ENCODE measurements at places on chromosomes 3 and 15.

DNA sequence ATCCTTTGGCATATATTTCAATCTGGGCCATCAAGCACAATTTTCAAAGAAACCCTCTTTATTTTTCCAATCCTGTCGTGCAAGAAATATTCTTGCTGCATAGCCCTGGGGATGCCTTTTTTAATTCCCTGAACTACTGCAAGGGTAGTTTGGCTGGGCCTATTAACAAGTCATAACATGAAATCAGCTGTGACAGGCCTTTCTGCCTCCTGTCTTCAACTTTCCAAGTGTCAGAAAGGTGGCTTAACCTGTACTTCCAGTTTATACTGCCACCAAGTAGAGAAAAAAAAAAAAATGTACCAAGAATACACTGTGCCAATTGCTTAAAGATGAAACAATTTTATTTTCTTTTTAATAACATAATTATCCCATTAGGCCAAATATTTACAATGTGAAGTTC is 32.4 kb upstream of the SPPL2A start:
- no peak for DNase-seq

DNA sequence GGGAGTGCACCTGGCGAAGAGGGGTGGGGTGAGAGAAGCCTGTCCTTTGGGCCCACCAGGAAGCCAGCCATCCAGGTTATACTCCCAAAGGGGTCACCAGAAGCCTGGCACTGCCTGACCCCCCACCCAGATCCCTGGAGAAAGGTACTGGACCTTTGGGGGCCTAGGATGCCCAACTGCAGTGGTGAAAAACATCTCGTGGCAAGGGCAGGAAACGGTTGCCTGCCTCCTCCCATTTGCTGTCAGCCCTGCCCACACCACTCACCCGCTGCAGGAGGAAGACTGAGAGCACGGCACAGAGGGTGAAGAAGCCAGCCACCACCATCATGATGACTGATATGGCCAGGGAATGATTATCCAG is 2.2 kb upstream of the ULK3 start:
- peak; percentile 67 for DNase-seq

DNA sequence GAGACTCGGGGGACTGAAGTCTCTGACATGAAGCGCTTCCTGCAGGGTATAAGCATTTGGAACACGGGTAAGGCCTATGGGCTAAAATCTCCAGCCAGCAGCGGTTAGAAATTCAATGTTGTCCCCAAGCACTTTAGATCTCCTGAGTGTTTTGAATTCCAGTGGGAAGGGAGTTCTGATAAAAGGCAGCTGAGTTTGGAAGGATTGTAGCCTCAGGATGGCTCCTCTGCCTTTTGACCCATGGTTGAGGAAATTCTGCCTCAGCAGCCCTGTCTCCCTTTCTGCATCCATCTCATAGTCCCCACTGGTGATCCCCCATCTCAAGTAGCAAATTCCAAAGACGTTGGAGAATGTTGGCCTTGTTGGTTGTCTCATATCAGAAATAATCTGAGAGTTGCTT is 24.2 kb upstream of the HACD2 start:
- no peak for DNase-seq

DNA sequence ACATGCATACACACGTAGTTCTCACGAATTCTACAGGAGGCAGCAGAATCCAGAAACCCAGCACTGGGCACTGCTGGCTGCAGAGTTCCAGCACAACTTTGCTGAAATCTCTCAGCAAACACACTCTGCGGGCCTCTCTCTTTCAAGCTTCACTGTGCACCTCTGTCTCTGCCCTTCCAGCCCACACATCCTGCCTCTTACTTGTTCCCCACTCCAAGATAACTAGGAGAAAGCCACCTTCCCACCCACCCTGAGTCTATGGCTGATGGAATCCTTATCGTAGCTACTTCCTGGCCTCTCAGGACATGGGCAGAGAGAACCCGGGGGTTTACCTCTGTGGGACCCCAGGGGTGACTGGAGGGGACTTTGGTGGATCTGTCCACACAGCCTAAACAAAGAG is 11.9 kb downstream of the ANP32A start:
- no peak for DNase-seq

- no peak for DNase-seq
Observed at GRCh38 chr3:38966811-38967692, 84.7 kb downstream of the SCN11A start.

DNA sequence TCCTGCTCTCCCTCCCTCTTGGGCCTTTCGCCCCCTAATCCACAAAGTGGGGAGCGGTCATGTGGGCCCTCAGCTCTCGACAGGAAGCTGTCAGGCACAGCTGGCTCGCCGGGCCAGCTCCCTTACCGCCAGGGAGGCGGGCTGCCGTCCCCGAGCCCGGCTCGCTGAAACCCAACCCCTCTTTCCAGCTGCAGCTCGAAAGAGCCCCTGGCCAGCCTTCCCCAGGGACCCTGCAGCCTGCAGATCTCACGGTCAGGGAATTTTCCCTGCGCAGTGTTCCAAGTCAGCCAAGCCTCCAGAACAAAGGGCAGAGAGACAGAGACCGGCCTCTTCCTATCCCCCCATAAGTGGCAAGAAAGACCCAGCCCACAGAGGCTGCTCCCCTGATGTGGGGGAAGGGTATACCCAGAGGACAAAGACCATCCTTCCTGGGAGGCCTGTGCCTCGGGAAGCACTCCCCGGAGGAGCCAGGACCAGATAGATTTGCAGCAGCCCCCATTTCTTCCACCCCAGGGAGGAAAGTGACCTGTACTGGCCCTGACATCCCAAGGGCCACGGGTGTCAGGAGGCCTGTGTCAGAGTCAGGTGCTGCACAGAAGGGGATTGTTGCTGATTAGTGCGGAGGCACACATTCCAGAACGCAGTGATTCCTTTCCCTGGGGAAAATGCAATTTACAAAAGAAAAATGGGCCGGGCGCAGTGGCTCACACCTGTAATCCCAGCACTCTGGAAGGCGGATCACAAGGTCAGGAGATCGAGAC is 32.6 kb downstream of the MAGEF1 start:
- no peak for DNase-seq

- no peak for DNase-seq
Observed at GRCh38 chr3:136606990-136607389, 145.2 kb downstream of the STAG1 start.

DNA sequence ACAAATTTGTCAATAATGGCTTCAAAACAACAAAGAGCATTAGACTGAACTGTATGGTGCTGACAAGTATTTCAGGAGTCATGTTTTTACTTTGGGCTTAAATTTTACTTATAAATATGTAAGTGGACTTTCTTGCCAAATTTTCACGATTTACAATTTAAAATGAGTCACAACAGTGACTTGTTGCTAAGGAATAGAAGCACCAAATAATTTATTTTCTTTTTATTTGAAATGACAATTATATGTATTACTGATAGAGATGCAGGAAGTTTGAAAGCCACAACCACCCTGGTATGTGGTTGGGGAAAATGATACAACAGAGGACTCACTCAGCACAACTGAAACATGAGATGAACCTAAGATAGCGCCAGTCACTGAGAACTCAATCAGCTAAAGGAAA is 90.3 kb downstream of the FMN1 start:
- DNase-seq: no peak

DNA sequence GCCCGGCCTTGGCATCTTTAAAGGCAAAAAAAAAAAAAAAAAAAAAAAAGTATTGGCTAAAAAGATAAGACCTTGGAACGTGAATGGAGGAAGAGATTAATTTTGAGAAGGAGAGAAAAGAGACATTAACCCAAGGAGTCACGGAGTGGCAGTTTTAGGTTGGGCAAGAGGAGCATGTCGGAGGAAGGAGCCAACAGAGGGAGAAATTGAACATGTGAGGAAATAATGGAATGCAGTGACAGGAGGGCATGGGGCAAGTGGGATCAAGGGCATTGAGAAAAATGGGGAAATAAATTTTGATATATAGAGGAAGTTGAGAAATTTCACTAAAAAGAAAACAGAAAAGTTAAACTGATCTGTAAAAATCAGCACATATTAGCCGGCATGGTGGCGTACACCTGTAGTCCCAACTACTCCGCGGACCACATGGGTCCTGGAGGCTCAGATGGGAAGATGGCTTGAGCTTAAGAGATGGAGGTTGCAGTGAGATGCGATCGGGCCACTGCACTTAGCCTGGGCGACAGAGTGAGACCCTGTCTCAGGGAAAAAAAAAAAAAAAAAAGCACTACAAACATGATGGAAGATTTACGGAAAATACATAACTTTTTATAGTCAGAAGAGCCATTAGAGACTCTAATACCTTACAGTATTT is 1.2 kb downstream of the HAUS2 start:
- no peak for DNase-seq

DNA sequence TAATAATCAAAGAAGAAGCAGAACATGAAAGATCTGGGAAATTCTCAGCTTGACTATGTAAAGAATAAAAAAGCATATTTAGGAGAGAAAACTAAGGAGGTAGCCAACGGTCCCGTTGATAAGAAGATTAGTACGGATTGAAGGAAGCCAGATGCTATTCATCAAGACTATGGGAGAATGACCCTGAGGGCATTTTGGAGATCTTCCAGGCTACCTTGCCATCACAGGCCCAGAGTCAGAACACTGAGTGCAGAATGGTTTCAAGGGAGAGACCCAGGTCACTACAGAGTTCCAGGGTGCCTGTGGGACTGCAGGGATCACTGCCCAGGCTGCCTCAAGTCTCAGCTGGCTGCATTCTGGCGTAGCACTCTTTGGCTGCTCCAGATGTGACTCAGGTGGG is 752.9 kb upstream of the ARPP21 start:
- no peak for DNase-seq

DNA sequence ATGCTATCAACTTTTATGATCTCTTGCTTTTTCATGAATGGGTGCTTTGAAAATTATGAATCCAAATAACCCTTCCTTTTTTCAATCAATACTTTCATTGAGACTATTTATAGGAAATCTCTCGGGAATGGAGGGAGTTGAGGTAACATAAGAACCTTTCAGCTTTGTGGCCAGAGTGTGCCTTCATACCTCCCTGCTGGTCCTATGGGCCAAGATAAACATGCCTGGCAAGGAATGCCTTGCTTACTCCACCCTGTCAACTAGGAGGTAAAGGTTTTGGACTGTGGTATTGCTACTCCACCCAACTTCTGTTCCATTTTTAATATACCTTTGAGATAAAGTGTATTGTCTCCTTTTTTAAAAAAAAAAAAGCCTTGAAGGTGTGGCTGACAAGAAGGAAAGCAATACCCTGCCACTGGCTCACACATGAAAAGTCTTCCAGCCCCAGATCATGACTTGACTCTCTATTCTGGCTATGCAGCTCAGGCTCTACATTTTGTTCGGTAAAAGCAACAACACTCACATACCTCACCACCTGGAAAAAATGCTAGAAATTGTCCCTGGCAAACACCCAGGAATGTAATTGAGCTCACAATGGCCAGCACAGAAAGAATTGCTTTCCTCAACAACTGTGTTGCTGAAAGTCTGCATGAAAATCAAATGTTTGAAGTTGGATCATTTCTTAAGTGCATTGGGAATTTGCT is 35.8 kb downstream of the COL8A1 start:
- DNase-seq: no peak

DNA sequence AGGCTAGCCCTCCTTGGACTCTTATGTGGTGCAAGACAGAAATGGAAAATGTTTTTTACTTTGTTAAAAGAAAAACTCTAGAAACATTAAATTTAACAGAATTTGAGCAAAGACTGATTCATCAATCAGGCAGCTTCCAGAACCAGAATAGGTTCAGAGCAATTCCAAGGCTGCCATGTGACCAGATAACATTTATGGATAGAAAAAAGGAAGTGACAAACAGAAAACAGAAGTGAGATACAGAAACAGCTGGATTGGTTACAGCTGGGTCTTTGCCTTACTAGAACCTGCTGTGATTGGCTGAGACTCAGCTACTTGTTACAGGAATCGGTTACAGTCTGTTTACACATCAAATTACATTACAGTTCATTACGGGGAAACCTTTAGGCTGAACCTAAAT is 22.5 kb upstream of the OTOL1 start:
- DNase-seq: no peak

DNA sequence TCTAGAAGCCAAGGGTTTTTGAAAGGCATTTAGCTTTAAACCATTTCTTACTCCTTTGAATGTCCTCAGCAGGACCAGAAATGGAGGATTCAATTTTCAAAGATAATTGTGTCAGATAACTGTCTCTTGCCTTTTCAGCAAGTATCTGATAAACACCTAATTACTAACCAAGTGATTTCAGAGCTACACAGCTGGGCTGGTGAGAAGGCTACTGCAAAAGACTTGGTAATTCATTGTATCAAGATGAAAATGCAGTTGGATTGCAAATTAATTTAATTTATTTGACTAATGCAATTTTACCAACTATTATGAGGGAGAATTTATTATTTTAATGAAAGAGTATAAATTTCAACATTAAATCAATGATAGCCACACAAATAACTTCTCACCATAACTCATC is 165.4 kb downstream of the ROBO1 start:
- no peak for DNase-seq

GRCh38 chr15:75200765-75201615 is 692 bp upstream of the C15orf39 start:
- DNase-seq: peak; percentile 97

DNA sequence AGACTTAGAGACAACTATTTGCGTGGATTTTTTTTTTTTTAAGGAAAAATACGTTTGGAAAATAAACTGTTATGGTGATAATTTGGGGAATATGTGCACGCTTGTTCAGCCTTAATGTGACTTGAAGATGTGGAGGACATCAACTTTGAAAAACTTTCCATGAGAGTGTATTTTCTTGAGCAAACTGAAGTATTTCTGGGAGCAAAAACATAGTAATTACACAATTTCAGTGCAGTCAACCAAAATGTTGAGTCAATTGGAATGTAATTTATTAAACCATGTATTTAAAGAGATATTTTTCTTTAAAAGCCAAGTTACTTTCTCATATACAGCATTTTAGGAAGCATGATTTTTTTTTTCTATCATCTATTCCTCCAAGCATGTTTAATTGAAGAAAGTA is 80.3 kb upstream of the FLNB start:
- no peak for DNase-seq

DNA sequence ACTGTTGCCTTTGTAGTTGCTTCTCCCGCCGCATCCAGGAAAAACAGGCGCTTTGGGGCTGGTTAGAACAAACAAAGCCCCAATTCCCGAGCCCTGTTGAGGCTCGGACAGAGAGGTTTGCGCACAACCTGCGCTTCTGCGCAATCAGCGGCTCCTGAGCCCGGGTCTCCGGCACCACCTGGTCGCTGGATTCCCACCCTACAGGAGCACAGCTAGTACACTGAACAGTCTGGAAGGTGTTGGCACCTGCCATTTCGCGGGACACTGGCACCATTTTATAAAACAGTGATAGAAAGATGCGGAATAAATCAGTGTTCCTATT is 13.8 kb downstream of the ZIC4 start:
- no peak for DNase-seq

GRCh38 chr3:62795978-62796657 is 79.1 kb downstream of the CADPS start:
- DNase-seq: no peak

- DNase-seq: no peak
Observed at GRCh38 chr3:31370681-31371080, 162.0 kb upstream of the STT3B start.

GRCh38 chr3:54157860-54158259 is 35.5 kb downstream of the CACNA2D3 start:
- no peak for DNase-seq

DNA sequence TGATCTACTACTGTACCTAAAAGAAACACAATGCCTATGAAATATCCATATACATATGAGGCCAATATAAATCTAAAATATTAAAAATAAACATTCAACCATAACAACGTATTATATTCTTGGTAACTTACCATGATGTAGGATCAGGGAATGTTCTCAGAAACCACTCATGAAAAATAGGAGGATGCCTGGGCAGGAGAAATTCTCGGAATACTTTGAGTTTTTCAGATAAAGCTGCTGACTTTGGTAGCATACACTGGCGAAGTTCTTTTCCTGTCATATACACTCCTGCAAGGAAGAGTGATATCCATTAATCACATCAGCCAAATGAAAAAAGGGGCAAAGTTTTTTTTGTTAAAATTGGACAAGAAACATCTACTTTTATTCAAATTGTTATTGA is 11.3 kb upstream of the XRN1 start:
- no peak for DNase-seq

Data from RWPE2 (cell line).